Motor neuron (in vitro differentiated cells): ENCODE measurements at places on chromosomes 4 and X. TPM values are rescaled to one million over a fixed set of nuclear protein-coding genes. Genes with fewer than 3 reads are reported as not detected.

GRCh38 chr4:56803471-56803870 is 18.0 kb downstream of the SPINK2 start:
- ATAC-seq = no peak

DNA sequence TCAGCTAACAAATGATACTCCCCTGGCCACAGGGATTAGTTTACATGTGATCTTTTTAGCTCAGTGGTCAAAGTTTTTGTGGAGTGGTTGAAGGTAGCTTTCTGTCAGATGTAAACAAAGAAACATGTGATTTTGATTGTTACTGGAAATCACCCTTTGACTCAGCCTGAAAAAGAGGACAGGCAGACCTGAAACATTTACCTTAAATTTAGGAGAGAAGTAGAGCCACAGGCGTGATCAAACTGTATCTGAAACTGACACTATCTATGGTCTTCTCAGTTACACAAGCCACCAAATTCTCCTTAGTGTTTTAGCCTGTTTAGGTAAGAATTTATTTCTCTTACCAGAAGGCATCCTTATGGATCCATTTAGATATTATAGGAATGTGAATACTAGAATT is 136.7 kb downstream of the CBLL2 start:
- no peak for ATAC-seq

- peak; percentile 88 for ATAC-seq
Observed at GRCh38 chr4:112523764-112524505, 8.0 kb upstream of the NEUROG2 start.

DNA sequence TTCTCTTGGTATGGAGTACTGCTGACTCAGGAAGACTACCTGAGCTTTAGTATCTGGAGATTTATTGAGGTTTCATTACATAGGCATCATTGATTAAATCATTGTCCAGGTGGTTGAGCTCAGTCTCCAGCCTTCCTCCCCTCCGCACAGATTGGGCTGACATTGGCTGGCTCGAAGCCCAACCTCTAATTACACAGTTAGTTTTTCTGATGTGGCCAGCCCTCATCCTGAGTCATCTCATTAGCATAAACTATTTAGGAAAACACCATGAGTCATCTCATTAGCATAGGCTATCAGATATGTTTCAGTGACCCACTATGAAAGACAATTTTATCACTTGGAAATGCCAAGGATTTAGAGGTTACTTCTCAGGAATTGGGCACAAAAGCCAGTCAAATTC is 93.9 kb upstream of the ANKRD50 start:
- ATAC-seq = peak; percentile 88

DNA sequence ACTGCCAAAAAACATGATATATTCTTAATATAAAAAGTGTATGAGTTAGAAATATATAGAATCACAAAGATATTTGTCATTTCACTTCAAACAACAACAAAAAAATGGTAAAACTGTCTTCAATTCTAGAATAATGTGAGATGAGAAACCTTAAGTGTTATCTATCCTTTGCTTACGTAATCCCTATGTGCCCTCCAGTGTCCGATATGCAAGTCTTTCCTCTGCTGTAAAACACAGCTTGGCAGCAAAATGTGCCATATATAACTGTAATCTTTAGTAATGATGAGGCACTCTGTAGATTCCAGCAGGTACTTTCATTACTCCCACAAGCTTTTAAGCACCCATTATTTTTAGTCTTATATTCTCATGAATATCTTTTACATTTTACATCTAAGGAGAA is 555.1 kb upstream of the FRG1 start:
- ATAC-seq = no peak

- peak; percentile 34 for ATAC-seq
Observed at GRCh38 chr4:93184053-93184452, 644.5 kb upstream of the ATOH1 start.

DNA sequence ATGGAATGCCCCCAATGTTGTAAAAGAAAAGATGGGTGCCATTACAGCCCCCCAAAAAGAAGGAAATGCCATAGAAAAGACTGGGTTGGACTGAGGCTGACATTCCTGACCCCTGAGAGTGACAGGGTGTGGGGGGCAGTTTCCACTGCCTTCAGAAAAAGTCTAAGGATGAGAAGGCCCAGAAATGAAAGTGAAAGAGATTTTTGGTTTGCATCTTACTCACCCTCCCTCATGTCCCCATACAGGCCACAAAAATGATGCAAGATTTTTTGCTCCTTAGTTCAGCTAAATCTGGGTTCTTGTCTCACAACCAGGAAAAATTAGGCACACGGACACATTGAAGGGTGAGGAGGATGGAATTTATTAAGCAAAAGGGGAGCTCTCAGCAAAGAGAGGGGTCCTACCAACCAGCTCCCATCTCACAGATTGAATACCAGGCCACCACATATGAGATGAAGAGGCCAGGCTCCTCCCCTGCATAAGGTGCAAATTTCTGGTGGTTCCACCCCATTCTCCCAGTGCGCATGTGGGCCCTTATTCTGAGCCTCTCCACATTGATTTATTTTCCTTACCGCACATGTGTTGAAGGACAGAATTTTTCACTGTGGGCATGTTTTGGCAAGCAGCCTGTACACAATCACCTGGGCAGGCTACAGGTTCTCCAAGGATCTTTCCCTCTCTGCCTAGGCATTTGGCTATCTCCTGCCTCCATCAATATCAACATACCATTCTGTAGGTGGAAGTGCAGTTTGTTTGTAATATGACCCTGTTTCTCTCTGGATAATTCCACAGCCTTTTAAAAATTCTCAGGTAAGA is 18.8 kb downstream of the PPP4R3C start:
- ATAC-seq = no peak

DNA sequence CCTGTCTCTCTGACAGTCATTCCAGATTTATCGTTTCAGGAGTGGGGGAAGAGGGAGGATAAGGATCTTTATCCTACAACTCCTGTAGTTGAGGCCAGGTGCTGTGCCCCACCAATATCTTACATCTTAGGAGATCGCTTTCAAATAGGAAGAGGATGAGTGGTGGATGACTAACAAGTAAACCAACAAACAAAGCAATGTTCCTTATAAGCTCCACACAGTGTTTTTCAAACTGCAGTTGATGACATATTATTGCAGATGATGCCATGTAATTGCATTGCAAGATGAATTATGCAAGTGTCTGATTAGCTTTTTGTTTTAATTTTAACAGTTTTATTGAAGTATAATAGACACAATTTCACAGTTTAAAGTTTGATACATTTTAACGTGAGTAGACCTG is 35.8 kb upstream of the TMEM164 start:
- ATAC-seq = no peak

- ATAC-seq = no peak
Observed at GRCh38 chr4:39731908-39732307, 34.0 kb downstream of the UBE2K start.

DNA sequence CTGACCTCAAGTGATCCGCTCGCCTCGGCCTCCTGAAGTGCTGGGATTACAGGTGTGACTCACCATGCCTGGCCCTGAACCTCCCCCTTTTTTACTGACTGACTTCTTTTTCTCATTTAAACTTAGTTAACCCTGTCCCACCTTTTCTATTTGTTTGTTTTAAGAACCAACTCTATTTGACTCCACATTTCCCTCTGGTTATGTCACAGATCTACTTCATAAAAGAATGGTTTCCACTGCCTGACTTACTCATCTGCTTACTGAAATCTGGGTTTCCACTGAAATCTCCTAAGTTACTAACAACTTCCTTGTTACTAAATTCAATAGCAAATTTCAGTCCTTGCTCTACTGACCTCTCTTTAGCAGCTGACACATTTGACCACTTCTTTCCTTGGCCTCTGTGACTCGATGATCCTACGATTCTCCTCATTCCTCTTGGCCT is 28.0 kb upstream of the NSUN7 start:
- ATAC-seq = no peak

- no peak for ATAC-seq
Observed at GRCh38 chr4:77376788-77377460, 219.9 kb downstream of the CCNG2 start.

DNA sequence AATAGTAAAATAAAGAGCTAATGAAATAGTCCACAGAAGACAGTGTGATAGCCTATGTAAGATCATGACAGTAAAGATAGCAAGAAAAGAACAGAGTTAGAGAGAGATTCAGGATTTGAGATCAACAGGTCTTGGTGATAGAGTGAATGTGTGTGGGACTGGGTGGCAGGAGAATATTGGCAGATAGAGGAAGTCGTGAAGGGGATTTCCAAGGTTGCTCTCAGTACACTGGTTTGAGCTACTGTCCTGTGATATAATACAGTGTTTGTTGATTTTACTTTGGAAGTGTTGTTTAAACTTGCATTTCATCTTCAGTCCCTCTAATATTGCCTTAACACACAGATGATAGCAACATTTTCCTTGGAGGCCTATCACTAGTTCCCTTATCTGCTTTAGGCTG is 44.1 kb downstream of the DTHD1 start:
- ATAC-seq = no peak

DNA sequence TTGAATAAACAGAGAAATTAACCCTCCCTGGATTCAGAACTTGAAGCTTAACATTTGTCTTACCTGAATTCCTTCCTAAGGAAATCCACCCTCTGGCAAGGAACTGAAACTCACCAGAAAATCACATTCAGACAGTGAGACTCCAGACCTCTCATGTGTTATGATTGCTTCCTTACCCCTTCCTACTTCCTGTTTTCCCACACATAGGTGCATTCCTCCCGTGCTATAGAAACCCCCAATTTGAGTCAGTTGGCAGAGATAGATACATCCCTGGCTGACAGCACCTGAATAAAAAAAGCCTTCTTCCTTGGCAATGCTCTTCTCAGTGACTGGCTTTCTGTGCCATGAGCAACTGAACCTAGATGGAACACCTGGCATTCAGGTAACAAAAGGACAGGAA is 157.0 kb upstream of the SMIM31 start:
- ATAC-seq = no peak

GRCh38 chr4:11765849-11766453 is 337.3 kb upstream of the HS3ST1 start:
- peak; percentile 80 for ATAC-seq

DNA sequence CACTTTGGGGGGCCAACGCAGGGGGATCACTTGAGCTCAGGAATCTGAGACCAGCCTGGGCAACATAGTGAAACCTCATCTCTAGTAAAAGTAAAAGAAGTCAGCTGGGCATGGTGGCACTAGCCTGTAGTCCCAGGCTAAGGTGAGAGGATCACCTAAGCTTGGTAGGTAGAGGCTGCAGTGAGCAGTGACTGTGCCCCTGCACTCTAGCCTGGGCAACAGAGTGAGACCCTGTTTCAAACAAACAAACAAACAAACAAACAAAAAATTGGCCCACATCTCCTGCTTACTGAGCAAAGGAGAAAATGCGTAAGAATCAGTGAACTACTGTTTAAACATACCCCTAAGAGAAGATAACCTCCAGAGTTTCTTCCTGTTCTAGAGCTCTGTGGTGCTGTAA is 85.3 kb downstream of the FRYL start:
- no peak for ATAC-seq

GRCh38 chr4:75916091-75916661 is 13.9 kb upstream of the PPEF2 start:
- no peak for ATAC-seq

GRCh38 chr4:118867311-118868067 is 21.2 kb upstream of the SYNPO2 start:
- no peak for ATAC-seq

DNA sequence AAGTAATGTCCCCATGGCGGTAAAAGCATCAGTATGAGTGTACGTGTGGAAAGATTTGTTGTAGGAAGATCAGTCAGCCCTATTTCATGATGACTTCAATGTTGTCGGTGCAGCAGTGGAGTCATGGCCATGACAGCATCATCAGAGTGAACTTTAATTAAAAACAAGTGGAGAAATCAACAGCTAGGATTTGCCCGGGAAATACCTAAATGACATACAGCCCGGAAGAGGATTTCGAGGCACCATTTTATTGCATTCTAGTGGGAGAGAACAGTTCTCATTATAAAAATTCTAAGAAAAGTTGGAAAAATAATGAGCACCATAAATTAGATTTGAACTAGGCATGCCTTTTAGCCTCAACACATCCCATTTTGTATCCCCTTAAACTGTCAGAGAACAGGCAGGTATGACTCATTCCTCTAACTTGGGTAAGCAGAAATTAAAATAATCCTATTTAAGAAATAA is 170.1 kb downstream of the SHROOM3 start:
- peak; percentile 85 for ATAC-seq

GRCh38 chr4:156594624-156595023 is 377.0 kb downstream of the PDGFC start:
- no peak for ATAC-seq

DNA sequence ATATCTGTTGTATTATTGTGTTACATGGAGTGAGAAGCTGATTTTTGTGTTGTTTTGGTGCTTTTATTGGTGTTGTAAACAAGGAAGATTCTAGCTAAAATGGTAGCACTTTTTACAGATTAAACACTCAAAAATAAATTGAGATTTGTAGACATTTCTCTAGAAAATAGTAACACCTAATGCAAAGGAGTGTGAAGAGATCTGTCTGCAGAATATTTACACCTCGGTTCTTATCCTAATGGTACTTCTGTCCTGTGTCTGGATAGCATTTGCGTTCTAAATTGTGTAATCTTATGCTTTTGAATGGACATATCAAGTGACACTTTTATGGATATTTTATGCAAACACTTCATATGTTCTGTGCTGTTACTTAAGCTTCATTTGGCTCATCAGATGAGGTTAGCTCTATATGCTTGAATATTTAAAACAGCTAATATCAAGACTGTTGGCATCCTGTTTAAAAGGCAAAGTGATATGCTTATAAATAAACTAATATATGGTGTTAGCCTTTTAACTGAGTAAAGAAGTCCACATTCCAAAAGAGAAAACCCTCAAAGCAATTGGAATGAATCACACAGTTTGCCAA is 6.0 kb downstream of the PCDH7 start:
- ATAC-seq = no peak

DNA sequence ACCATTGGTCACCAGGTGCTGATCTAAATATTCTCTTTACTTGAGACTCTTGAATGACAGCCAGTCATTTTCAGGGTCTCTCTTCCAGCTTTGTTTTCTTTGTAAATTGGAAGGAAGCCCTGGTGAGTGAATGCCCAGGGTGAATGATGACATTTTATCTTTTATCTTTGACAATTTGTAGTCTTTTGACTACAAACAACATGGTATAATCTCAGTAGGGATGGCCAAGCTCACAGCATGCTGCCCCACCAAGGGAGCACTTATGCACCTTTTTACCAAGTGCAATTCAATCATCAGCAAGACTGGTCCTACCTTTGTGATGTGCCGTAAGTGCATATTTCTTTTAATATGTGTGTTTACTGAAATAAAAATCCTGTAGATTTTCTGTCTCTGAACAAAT is 5.7 kb downstream of the AFM start:
- no peak for ATAC-seq

Gene MAGEB2
- not detected in 2 replicates for total RNA-seq

Gene COL4A6
- 1.2 and 1.4 TPM in 2 replicates for total RNA-seq

Gene TMEM185A
- total RNA-seq = 14.0 and 17.1 TPM in 2 replicates

Gene CLDN2
- total RNA-seq = 0.41 and 0.45 TPM in 2 replicates

Gene BDH2
- total RNA-seq = 19.5 and 19.7 TPM in 2 replicates

Gene F8A2
- not detected in 2 replicates for total RNA-seq

Gene EFHC2
- total RNA-seq = 0.75 and 0.92 TPM in 2 replicates

Gene GAGE12E
- not detected in 2 replicates for total RNA-seq

Gene CXorf51B
- total RNA-seq = not detected in 2 replicates

Gene LEF1
- total RNA-seq = 1.3 and 3.3 TPM in 2 replicates

Gene RRH
- 0.43 and 0.46 TPM in 2 replicates for total RNA-seq

Gene CT45A10
- not detected in 2 replicates for total RNA-seq

Gene CASK
- 25.0 and 25.2 TPM in 2 replicates for total RNA-seq

Gene MAB21L2
- 0.41 and 0.63 TPM in 2 replicates for total RNA-seq
